Stimulated activated CD8-positive, alpha-beta memory T cell treated with anti-CD3 and anti-CD28 coated beads, Interleukin-15, amount 100 ng/mL, for 48 hours (primary cell): ENCODE measurements at places on chromosomes 2 and 18.

DNA sequence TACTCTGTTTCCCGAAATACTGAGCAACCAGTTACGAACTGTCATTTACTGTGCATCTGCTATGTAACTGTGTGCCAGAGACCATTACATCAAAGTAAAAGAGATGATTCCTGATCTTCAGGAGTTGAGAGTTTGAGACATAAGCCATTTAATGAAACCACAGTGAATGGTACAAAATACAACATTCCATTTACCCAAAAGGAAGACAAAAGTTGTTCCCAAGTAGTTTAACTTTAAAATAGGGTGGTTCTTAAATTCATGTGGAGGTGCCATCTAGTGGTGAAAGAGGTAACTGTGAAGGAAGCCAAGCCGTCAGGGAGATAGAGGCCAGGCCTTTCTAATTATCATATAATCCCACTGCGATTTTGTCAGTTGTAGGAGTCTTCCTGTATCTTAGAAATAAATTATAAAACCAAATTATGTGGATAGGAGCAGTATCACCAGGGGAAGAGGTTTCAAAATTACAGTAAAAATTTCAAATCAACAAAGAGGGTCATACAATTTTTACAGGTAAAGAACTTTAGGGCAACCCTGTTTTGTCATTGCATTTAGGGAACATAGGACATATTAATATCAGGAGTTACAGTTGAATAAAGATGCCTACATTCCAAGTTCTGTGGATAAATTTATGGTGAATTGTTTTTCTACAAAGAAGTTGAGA, 67.7 kb downstream of the EPAS1 start:
- DNase-seq, result no peak

DNA sequence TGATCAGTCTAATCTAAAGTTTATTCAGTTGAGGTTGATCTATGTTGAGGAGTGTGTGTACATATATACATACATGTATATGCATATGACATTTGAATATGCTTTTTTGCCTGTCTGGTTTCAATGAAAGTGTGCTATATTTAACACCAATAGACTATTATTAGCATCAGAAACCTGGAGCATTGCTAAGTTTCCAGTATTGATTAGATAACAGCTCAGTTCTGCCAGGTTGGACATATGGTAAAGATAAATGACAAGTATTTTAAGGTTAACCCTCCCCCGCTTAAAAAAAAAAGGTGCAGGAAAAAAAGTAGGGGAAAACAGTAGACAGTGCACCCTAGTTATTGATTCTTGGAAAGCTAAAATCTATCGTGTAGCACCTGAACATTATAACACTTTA, 19.4 kb downstream of the CREB1 start:
- DNase-seq, result no peak

DNA sequence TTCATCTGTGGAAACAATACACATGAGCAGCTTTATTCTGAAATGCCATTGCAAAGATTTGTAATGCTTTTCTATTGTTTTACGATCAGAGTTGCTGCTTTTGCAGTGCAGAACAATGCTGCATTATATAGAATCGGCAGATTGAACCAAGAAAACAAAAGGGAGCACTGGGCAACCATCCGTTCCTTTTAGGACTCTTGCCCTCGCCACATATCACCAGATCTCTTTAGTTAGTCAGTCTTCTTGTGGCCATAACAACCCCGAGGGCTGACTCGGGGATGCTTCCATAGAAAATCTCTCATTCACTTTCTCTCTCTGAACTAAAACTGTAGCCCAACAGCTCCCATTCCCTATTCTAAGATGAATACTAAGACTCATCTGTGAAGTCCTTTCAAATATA, 340.4 kb downstream of the NRXN1 start:
- DNase-seq, result no peak

DNA sequence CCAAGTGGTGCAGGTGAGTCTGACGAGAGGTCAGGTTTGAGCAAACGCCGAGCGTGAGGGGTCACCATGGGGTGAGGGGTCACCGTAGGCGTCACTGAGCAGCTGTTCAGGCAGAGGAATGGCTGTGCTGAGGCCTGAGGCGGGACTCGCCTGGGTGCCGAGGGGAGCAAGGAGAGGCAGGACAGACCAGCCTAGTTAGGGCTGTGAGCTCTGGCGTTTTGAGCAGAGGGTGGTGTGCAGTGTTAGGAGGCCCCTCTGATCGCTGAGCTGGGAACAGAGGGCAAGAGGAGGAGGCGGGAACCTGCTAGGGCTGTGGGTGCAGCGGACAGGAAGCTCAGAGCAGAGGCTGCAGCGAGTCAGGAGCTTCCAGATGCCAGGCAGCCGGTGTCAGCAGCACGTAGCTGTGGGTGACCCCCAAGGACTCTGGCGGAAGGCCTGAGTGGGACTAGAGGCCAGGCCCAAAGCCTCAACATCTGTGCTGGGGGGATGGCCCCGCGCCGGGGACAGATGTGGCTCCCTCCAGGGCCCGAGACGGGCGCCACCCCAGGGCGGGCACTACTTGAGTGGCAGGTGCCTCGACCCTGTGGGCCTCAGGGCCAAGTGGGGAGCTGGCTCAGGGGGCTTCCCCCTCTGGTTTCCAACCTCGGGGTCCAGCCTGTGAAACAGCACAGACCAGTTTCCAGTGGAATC, 55.7 kb downstream of the KCNG2 start:
- no peak for DNase-seq

DNA sequence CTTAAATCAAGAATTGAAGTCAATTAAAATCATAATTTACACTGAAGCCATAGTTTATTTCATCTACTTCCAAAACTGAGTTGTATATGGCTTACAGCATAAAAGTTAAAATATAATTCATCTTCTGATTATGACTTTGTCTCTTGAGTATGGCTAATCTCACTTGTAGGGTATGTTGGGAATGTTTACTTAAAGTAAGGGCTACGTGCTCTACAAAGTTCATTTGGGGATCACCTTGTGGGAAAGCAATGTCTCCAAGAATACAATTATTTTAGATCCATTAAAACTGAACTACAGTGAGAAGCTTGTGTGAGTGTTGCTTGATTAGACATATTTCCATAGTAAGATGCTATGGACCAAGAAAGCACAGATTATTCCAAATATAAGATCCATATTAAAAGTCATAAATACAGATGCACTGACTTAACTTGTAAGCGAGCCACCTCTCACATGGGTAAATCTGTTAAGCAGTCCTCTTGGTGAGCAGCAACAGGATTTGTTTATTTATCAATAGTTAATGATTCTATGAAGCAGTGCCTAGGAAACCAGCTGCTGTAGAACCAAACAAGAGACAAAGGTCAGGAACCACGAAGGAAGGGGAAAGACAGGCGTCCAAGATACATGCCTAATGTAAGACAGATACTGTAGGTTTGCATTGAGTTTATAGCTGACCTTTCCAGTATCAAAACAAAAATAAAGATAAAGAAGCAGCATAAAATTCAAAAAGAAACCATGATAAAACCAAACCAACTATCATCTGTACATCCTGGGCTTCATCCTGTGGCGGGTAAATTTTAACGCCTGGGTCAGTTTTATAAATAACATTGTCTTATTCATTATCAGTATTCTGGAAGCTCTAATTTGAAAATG, 24.8 kb downstream of the DSG4 start:
- DNase-seq, result no peak

DNA sequence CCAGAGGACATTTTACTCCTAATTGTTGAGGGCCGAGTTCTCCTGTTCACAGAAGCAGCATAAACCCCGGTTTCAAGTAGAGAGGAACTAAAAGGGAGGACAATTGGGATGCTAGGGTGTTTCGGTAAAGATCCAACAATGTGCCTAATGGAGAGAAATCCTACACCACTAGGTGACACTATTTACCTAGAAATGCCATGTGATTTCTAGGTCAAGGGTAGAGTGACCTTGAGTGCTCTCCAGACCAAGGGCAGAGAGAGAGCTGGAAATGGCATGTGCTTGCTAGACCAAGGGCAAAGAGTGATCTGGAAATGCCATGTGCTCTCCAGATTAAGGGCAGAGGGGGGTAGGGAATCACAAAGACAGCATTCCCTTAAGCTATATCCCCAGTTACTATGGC, 472.0 kb downstream of the DCDC2C start:
- DNase-seq, result no peak

DNA sequence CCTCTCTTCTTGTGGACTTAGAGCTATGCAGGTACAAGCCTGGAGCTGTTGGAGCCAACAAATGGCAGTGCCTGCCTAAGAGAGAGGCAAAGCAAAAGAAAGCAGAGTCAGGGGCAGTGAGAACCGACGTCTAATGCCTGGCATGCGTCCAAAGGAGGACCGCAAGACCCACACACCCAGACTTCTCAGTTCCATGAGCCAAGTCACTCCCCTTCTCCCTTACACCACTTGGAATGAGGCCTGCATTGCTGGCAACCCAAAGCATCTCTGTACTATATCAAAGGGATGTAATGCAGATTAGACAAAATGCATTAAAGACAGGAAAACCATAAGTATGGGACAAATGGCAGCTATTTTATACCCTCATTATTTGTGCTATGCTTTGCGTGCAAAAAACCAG, 49.9 kb upstream of the RNU4ATAC start:
- DNase-seq, result no peak

DNA sequence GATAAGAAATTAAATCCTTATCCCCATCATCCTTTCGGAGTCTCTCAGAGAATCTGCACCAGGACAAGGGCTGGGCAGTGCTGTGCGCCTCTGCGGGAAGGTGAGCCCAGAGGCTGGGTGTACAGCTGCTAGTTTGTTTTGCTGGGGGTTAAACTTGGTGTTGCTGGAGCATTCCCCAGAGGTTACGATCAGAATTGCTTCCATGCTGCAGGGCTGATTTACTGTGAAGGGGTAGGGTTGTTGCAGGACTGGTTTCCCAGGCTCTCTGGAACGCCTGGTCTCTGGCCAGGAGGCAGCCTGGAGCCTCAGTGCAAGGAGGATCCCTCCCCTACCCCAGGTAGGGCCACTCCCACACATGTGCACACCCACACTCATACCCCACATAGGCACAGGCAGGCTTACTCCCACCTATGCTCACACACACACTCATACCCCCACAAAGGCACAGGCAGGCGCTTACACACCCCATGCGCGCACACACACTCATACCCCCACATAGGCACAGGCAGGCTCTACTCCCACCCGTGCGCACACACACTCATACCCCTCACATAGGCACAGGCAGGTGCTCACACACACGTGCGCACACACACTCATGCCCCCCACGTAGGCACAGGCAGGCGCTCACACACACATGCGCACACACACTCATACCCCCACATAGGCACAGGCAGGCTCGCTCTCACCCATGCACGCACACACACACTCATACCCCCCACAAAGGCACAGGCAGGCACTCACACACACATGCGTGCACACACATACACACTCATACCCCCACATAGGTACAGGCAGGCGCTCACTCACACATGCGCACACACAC, 11.3 kb downstream of the CNNM4 start:
- no peak for DNase-seq

DNA sequence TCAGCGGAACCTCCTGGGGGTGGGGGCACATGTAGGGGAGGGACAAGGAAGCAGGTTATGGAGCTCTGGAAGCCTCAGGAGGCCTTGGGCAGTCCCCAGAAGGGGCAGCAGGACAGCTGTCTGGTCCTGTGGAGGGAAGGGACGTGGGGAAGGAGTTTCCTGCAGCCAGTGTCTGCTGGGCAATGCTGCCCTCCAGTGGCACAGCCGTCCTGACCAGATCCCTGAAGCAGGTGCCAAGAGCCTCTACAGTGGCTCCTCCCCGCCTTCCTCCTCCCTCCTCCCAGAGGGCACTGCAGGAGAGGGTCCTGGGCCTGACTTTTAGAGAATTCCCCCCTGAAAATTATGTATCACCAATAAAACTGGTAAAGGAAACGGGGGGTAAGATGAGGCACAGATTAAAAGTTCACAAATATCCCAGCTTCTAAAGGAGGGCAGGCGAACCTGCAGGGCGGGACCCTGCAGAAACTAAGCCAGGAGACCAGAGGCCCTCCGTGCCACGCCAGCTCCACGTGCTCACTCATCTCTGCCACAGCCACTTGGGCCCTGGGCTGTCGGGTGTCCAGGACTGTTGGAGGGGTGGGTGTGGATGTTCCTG, 258.5 kb downstream of the TWIST2 start:
- no peak for DNase-seq

- DNase-seq, result no peak
Measured at GRCh38 chr2:116142644-116143227, 1671.8 kb upstream of the DDX18 start.

DNA sequence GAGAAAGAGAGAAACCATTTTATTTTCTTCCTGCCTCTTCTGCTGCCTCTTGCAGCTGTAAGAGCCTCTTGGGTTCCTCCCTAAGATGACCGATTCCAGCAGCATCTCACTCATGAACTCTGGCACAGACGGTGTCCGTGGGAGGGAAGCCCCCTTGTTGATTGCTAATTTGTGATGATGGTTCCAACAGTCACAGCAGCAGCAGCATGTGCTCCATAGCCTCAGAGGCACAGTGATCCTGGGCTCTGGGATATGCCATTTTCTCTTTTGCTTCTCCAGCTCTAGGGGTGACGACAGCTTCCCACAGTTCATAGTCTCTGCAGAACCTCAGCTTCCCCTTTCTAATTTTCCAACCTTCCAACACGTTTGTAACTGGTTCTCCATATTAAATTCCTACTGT, 324.2 kb upstream of the HS6ST1 start:
- DNase-seq, result no peak

DNA sequence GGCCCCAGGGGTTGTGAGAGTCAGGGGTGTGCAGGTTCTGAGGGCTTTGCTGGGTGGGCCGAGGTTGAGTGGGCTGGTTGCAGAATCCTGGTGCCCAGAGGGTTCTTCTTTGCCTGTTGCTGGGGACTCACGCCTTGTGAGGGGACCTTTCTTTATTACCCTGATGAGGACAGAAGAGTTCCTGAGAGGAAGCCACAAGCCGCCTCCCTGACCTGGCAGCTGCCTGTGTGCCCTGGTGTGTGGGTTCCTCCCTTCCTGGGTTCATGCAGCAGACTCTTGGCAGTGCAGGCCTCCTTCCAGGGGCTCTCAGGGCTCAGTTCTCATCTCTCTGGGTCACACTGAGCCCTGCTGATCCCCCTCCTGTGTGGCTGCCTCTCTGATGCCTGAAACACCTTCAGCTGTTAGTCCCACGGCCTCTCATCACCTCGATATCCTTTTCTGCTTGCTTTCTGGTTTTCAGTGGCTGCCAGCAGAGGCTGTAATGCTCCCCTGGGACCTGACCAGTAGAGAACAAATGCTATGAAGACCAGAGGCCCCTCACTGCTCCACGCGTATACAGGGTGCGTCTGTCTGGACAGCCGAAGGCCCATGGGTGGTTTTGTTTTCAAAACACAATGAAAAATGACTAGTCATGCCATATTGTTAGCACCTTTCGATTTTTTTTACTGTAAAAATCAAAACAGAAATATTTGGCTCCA, 191.3 kb downstream of the AGAP1 start:
- no peak for DNase-seq

DNA sequence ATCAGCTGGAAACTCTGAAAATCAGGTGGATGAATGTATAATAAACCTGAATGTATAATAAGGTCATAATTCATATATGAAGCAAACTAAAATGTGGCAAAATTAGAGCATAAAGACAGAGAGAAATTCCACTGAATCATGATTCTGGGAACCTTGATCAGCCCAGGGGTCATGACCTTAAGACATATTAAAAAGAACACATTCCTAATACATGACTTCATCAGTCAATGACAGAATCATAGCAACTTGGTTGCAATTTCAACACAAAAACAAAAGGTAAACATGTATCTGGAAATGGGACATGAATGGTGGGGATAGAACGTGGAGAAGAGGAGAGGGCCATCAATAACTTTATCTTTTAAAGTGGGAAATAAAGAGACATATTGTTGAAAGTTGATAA, 17.6 kb downstream of the AFF3 start:
- no peak for DNase-seq
